ENCODE measurements at places on chromosomes 1 and 21. TPM values are rescaled to one million over a fixed set of nuclear protein-coding genes. Genes with fewer than 3 reads are reported as not detected.

The GPR37L1 gene
- polyA plus RNA-seq, result 0.07 TPM

The SPATA1 gene
- polyA plus RNA-seq, result 0.72 TPM

The ELAPOR1 gene
- polyA plus RNA-seq, result 15.0 TPM

The SPRR2G gene
- polyA plus RNA-seq, result not detected

The UTP11 gene
- 21.0 TPM for polyA plus RNA-seq

The PCAT6 gene
- polyA plus RNA-seq, result 1.0 TPM

The KCNN3 gene
- not detected for polyA plus RNA-seq

DNA sequence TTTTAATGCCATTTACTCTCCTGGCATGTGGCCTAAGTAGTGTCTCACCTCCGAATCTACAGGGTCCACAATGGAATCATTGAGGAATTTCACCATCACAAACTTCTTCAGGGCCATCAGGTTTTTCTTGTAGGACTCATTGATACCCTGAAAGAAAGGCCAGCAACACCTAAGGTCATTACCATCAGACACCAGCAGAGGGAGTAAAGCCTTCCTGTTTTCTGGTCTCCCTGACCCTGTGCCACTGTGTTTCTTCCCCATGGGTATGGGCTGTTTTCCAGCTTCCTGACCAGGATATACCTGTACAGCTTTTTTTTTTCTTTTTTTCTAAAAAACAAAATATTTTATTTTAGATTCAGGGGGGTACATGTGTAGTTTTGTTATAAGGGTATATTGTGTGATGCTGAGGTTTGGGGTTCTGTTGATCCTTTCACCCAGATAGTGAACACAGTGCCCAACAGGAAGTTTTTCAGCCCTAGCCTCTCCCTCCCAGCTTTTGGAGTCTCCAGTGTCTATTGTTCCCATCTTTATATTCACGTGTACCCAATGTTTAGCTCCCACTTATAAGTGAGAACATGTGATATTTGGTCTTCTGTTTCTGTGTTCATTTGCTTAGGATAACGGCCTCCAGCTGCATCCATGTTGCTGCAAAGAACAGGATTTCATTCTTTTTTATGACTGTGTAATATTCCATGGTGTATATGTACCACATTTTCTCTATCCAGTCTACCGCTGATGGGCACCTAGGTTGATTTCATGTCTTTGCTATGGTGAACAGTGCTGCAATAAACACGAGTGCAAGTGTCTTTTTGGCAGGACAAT, 18.3 kb downstream of the PPT1 start:
- peaks cover 1% of the 10 kb centered on the region for H3K4me1 ChIP-seq

GRCh38 chr1:202056644-202057334, 46.4 kb downstream of the ELF3 start:
- no peaks in the 10 kb centered on the region for H3K36me3 ChIP-seq
- no peak overlapping the region for H3K27ac ChIP-seq
- no peak overlapping the region for H3K4me3 ChIP-seq
- H3K27me3 ChIP-seq, result no peaks in the 10 kb centered on the region
- no peaks in the 10 kb centered on the region for H3K4me1 ChIP-seq

DNA sequence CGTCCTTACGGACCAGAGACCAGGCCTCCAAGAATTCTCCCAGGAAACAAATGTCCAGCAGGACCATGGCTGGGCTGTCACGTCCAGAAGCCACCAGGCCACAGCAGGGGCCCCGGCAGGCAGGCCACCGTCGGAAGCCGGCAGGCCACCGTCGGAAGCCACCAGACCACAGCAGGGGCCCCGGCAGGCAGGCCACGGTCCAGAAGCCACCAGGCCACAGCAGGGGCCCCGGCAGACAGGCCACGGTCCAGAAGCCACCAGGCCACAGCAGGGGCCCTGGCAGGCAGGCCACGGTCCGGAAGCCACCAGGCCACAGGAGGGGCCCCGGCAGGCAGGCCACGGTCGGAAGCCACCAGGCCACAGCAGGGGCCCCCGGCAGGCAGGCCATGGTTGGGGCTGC, 67.0 kb upstream of the PDE9A start:
- H3K36me3 ChIP-seq, result no peaks in the 10 kb centered on the region
- no peaks in the 10 kb centered on the region for H3K27me3 ChIP-seq
- no peak overlapping the region for H3K27ac ChIP-seq

DNA sequence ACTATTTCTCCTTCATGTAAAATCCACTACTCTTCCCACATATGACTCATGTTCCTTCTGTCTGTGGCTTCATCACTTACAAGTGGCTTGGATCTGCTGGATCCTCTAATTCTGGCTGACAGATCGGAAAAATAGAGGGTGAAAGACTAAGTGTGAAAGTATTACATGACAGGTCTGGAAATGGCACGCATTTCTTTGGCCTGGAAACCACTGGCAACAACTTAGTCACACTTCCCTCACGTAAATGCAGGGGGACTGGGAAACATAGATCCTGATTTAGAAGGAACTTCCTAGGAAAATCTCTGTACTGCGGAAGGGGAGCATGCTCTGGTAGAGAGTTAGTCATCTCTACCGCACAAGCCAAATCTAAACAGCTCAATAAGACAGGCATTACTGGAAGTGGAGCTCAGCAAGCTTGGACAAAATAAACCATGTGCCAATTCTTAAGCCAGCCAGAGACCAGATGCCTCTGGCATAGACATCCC, 305.4 kb upstream of the PTBP2 start:
- H3K36me3 ChIP-seq, result no peaks in the 10 kb centered on the region
- no peak overlapping the region for H3K27ac ChIP-seq
- no peaks in the 10 kb centered on the region for H3K4me1 ChIP-seq
- no peak overlapping the region for H3K4me3 ChIP-seq

DNA sequence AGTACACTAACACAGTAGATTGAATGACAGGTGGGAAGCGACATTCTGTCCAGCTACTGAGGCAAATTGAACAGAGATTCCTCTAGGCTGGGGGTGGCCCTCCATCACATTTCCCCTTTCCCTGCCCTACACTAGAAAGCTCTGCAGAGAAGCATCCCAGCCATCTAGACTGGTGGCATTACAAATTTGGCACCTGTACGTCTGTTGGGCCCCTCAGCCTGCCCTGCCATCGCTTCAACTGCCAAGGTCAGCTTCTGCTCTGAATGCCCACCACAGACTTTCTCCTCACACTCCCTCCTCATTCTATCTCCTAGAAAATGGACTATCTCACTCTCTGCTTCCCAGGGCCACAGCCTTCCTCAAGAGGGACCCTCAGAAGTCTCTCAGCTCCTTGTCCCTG, 16.7 kb downstream of the TRABD2B start:
- H3K27ac ChIP-seq, result no peak overlapping the region
- DNase-seq, result no peak
- H3K36me3 ChIP-seq, result no peaks in the 10 kb centered on the region
- H3K4me3 ChIP-seq, result no peak overlapping the region
- no peaks in the 10 kb centered on the region for H3K27me3 ChIP-seq

DNA sequence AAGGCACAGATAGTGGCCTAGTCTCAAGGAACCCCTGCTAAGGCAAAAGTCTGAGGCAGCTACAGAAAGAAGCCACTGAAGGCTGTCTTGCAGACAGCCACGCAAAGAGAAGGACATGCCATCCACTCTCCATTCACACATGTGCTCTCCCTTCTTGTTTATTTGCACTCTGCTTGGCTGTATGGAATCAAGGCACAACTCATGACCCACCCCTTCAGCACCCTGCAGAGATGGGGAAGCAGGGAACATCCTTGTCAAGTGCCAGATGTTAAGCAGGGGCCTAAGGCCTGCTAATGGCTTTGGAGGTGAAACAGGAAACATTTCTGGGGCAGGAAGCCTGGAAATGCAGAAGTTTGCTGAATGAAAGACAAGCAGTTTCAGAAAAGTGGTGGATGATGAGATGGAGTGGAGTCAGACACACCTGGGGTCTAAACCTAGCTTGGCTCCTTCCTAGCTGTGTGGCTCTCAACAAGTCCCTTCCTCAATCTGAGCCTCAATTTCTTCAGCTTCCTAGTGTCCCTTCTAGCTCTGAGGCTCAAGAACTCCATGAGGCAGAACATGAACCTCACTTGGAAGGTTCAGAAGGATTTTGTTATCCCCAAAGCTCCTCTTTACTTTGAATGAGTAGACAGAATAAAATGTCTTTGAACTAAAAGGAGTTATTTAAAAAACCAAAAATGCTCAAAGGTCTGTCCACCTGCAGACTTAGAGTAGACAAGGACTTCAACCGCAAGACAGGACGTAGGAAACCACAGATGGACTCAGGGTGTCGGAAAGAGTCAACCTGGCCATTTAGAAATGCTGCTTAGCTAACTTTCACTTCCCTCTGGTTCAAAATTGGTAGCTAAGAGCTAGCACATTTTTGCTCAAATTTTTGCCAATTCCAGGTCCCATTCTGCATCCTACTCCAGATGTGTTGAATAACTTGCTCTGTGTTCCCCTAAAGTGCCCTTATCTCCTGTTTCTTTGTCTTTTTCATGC, 283.1 kb downstream of the PLPP3 start:
- H3K4me1 ChIP-seq, result no peaks in the 10 kb centered on the region
- H3K36me3 ChIP-seq, result no peaks in the 10 kb centered on the region
- no peak overlapping the region for H3K27ac ChIP-seq
- H3K27me3 ChIP-seq, result no peaks in the 10 kb centered on the region

- no peaks in the 10 kb centered on the region for H3K36me3 ChIP-seq
- H3K4me3 ChIP-seq, result no peak overlapping the region
- DNase-seq, result no peak
- peaks cover 16% of the 10 kb centered on the region for H3K4me1 ChIP-seq
- H3K27me3 ChIP-seq, result no peaks in the 10 kb centered on the region
These were observed 4.2 kb downstream of the MPZL1 start for GRCh38 chr1:167726008-167726407.

All from CD4-positive, alpha-beta memory T cell (primary cell).